Naive thymus-derived CD4-positive, alpha-beta T cell (primary cell): ENCODE measurements at places on chromosomes 2 and 18. TPM values are rescaled to one million over a fixed set of nuclear protein-coding genes. Genes with fewer than 3 reads are reported as not detected.

DNA sequence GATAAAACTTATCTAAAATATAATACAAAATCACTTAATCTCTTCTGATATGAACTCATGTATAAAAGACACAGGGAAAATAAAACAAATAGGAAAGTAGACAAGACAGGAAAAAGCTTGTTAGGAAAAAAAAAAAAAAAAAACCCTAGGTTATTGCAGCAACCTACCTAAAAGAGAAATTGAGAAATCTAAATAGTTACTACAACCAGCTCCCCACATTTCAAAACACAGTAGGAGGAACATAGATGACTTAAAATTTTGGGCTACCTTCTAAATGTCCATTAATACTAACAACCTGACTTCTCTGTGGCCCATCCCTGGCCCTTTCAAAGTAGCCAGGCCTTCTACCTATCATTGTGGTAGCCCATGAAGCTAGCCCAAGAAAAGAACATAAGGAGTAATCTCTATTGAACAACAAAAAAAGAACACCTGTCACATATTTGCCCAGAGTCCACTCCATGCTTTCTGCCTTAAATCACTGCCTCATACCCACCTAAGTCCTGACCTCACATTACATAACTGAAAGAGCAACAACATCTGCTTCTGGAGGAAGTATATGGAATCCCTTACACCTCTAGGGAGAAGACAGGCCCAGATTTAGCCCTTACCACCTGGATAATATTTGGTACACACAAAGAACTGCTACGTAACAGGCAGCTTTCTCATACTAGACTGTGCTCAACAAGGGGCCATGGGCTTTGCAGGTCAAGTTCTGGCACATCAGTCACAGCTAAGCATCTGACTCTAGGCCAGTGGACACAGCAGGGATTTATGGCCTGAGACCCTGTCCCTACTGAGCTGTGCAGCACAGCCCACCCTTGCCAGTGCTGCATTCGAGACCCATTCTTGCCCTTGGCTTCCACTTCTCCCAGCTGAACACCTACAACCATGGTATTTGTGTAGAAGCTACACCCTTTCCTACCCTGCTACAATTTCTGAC, 8.5 kb downstream of the SUCLG1 start:
- no peaks in the 10 kb centered on the region for H3K36me3 ChIP-seq
- no peak overlapping the region for H3K27ac ChIP-seq
- DNase-seq: no peak
- H3K27me3 ChIP-seq: no peaks in the 10 kb centered on the region
- peaks cover 5% of the 10 kb centered on the region for H3K4me1 ChIP-seq
- H3K4me3 ChIP-seq: no peak overlapping the region

DNA sequence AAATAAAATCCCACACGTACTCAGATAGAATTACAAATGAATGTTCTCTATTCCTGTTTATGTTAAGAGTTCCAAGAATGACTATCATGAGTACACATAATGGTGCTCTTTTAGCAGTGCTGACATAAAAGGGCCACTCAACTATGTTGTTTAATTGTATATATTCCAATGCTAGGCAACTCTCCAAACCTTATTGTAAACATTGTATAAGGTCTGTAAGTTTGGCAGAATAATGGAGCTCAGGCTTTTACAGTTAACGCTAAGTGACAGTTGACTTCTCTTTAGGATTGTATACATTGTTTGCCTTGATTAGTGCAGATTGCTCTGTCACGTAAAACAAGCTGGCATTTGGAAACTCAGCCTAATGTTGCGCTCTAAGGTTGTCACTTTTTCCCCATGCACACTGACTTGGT, 20.8 kb downstream of the RBMS1 start:
- H3K36me3 ChIP-seq: no peaks in the 10 kb centered on the region
- no peaks in the 10 kb centered on the region for H3K4me1 ChIP-seq
- no peak overlapping the region for H3K4me3 ChIP-seq

GRCh38 chr2:55672630-55673029, 21.0 kb downstream of the PNPT1 start:
- no peak for DNase-seq
- H3K4me3 ChIP-seq: no peak overlapping the region
- no peaks in the 10 kb centered on the region for H3K4me1 ChIP-seq
- no peaks in the 10 kb centered on the region for H3K27me3 ChIP-seq
- no peak overlapping the region for H3K27ac ChIP-seq

- no peak for DNase-seq
- no peaks in the 10 kb centered on the region for H3K4me1 ChIP-seq
- H3K4me3 ChIP-seq: no peak overlapping the region
- no peaks in the 10 kb centered on the region for H3K36me3 ChIP-seq
Measured at GRCh38 chr2:204365811-204366210, 179.5 kb upstream of the PARD3B start.

DNA sequence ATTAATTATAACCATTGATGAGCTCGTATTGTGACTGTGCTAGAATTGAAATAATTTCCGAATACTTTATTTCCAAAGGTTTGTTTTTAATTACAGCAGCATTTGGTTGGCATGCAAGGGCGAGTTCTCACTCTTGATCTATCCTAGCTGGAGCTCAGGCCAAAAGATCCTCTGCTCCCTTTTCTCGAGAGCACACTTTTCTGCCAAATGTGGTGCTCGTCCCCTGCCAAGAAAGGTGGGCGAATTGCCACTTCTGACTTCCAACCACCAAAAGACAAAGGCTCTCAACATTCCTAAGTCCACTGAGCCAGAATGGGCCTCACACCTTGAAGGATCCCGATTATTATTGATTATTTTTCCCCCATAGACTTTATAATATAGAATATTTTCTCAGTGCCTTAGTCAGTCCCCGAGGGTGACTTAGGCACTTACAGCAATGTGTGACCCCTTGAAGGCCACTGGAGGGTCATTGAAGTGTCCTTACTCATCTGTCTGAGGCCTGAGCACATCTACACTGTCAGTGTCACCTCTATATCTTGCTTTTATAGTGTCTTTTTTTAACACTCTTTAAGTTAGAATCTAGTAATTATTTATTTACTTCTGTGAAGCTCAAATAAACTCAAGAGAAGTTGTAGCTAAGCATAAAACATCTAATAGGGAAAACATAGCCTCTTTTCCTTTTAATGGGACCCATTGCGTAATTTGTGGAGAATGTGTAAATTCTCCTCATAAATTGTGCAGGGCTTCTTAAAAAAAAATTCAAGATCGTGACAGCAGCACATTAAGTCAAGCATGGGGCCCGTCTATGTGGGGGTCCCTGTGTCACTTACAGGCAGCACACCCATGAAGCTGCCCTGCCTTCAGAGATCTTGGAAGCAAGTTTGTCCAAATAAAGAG, 98.3 kb downstream of the MEIS1 start:
- no peaks in the 10 kb centered on the region for H3K27me3 ChIP-seq
- H3K27ac ChIP-seq: no peak overlapping the region
- H3K4me3 ChIP-seq: no peak overlapping the region
- H3K4me1 ChIP-seq: no peaks in the 10 kb centered on the region
- DNase-seq: no peak

Gene CYBRD1
- total RNA-seq: 0.46 TPM

Gene SLC39A6
- 25.2 and 25.7 TPM in 2 replicates for total RNA-seq

- no peaks in the 10 kb centered on the region for H3K4me1 ChIP-seq
- H3K36me3 ChIP-seq: no peaks in the 10 kb centered on the region
- no peak overlapping the region for H3K27ac ChIP-seq
- no peak for DNase-seq
Measured at GRCh38 chr2:188047735-188048134, 243.9 kb upstream of the GULP1 start.

GRCh38 chr2:111633643-111634042, 250.3 kb downstream of the ANAPC1 start:
- H3K4me3 ChIP-seq: no peak overlapping the region
- no peaks in the 10 kb centered on the region for H3K27me3 ChIP-seq
- no peaks in the 10 kb centered on the region for H3K4me1 ChIP-seq

DNA sequence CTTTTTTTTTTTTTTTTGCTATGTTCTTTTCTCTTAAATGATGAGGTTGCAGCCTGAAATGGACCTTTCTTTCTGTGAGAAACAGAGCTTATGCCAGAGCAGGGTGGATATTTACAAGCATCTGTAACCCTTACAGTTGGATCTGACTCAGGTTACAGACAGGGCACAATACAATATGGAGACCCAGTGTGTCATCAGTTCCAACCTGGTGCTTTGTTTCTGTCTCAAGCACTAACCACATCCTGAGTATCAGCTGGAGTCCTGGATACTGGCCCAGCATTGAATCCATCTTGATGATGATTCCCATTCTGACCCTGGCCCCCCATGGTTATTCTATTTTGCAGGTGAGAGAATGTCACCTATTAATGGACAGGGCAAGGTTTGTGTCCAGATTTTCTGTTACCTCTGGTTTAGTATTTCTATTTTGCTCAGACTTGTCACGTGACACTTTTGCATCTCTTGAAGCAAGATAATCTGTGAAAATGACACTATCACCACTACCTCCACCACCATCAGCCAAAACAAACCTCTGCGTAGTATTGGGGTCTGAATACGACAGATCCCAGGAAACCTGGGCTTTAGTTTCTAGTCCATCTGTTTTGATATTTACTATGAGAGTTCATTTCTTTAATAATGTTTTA, 174.0 kb downstream of the CCDC85A start:
- no peak overlapping the region for H3K4me3 ChIP-seq
- H3K27ac ChIP-seq: no peak overlapping the region
- no peak for DNase-seq
- no peaks in the 10 kb centered on the region for H3K4me1 ChIP-seq
- no peaks in the 10 kb centered on the region for H3K36me3 ChIP-seq

- H3K36me3 ChIP-seq: no peaks in the 10 kb centered on the region
- DNase-seq: no peak
- H3K4me3 ChIP-seq: no peak overlapping the region
- H3K27ac ChIP-seq: no peak overlapping the region
Measured at GRCh38 chr2:30031184-30031583, 109.8 kb upstream of the ALK start.

- H3K4me1 ChIP-seq: no peaks in the 10 kb centered on the region
- no peak overlapping the region for H3K27ac ChIP-seq
- no peaks in the 10 kb centered on the region for H3K36me3 ChIP-seq
Measured at GRCh38 chr18:36296650-36297416, 680 bp upstream of the FHOD3 start.

Gene IKZF2
- total RNA-seq: 7.3 TPM

Gene G6PC2
- not detected for total RNA-seq

Gene L3MBTL4
- 0.24 and 0.25 TPM in 2 replicates for total RNA-seq

- DNase-seq: peak; percentile 48
- no peaks in the 10 kb centered on the region for H3K4me1 ChIP-seq
- H3K36me3 ChIP-seq: no peaks in the 10 kb centered on the region
- H3K4me3 ChIP-seq: no peak overlapping the region
Measured at GRCh38 chr2:230944123-230944653, 19.1 kb upstream of the GPR55 start.
